ENCODE measurements at places on chromosomes 7 and 10.

GRCh38 chr10:29668628-29669027, 33.9 kb upstream of the SVIL start:
- DNase-seq: no peak

- no peak for DNase-seq
Observed at GRCh38 chr7:22087861-22088260, 142.2 kb upstream of the CDCA7L start.

DNA sequence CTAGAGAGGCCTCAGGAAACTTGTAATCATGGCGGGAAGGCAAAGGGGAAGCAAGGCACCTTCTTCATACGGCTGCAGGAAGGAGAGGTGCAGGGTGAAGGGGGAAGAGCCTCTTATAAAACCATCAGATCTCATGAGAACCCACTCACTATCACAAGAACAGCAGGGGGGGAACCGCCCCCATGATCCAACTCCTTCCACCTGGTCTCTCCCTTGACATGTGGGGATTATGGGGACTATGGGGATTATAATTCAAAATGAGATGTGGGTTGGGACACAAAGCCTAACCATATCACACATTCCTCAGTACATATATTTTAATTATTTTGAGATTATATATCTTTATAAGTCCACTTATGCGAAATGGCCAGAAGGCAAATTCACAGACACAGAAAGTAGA, 8.9 kb downstream of the HK1 start:
- DNase-seq: no peak

DNA sequence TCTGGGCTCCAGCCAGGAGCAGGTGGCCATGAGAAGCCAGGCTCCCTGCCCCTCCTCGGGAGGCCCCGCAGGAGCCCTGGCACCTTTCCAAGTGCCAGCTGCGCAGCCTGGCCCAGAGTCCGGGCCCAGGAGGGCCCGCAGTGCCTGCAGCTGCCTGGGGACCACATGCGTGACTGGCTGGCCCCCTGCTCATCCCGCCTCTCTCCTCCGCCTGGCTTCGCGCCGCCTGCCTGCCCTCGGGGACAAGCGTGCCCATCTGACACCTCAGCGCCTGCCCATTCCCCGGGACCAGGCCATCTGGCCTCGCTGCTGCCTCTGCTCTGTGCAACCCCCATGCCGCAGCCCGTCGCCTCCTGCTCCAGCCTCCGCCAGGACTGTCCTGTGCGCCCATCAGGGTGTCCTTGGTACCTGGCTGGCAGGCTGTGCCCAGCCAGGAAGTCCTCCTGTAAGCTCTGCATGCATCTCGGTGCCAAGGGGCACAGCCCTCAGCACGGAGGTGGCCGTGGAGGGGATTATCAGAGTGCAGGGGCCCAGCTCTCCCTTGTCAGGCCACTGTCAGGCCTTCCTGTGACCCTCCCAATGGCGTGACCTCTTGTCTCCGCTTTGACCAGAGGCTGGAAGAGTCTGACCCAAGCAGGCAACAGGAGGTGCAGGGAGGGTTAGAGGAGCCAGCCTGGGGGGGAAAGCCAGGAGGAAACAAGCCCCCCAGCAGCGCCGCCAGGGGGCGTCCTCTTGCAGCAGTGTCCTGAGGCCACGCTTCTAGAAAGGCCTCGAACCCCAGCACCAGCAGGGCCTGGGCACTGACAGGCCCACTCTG, 50.5 kb downstream of the TMEM209 start:
- no peak for DNase-seq

DNA sequence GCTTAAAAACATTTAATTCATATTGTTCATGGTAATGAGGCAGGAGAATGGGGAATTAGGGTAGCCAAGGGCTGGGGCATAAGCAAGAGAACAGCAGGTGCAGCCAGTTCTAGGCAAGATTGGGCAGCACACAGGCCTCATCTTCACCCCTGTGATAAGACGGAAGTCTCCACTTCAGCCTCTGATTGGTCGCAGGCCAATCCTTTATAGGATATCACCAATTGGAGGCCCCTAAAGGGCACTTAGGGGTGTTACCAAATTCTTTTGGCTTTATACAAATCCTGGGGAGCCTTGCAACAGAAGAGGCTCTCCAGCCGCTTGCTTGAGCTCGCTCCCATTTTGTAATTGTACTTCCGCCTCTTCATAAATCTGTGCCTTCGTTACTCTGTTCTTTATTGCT, 231.1 kb downstream of the REEP3 start:
- no peak for DNase-seq

- no peak for DNase-seq
Observed at GRCh38 chr7:514651-515598, 4.7 kb downstream of the PDGFA start.

DNA sequence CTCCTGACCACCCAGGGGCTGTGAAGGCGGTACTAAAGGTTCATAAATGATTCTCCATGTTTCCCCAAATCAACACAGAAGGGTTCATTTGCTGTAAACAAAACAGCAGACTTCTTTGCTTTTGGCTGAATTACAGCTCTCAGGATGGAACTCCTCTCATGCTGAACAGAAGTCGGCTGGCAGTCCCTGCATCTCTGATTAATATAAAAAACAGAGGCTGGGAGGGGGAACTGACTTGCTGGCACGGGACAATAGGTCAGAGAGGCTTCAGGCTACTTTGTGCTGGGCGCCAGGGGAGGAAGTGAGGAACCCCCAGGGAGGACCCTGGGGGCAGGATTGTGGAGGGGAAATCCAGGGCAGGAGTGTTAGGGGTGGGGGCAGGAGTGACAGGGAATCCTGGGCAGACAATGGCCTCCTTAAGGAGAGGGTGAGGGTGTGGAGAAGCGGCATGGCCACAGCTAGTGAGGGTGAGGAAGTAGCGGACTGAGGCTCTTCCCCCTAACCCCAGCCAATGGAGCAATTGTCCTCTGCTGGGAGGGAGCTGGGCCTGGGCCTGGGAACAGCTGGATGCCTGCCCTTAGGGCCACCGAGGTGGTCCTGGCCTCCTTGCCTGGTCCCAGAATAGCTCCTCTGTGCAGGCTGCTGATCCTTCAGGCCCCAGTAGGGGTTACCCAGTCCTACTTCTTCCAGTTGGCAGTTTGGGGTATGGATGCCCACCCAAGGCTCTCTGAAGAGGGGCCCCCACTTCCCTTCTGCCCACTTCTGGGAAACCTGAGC, 9.2 kb upstream of the SFRP5 start:
- DNase-seq: no peak

GRCh38 chr10:124557648-124558338, 96.2 kb downstream of the LHPP start:
- DNase-seq: no peak

DNA sequence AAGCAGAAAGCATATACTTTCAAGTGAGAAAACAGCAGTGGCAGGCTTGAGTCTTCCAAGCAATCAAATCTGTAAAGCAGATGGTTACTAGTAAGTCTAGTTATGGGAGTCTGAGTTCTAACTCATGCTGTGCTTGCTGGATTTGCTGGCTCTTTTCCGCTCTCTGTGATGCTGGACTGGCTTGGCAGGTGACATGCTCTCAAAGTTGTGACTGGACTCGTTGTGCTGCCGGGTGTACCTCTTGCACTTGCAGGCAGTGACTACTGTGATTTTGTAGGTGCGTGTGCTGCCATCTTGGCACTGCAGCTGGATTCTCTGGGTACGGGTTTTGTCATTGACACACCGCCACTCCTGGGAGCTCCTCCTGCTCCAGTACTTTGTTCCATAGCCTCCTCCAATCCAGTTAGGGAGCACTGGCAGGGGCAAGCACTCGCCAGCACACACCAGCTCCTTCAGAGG, 3.1 kb downstream of the SOSTDC1 start:
- DNase-seq: no peak

GRCh38 chr7:97835296-97836138, 36.7 kb downstream of the ASNS start:
- DNase-seq: peak; percentile 53

- DNase-seq: no peak
Observed at GRCh38 chr7:2072042-2072441, 160.7 kb downstream of the MAD1L1 start.

DNA sequence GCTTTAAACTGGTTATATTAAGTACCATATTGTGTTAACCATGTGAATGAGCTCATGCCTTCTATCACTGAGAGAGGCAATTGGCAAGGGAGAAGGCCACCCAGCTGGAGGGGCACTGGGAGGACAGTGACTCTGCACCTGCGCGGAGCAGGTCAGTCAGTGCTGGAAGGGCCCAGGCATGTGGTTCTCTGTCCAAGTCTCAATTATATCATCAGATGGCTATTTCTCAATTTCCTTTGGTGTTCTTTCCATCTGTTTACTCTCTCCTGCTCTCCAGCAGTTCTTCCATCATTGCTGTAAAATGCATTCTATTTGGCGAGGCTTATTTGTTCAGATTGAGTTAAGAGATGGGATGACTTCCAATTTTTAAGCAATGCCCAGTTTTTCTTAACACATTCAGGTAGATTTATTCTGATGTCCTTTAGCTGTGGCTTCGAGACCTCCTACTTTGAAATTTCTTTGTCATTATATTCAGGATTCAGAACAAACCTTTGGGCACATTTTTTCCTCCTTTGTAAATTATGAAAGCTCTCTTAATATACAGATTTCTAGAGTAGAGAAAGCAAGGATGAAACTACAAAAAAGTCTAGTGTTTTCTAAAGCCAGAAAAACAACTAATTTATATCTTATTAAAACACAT, 159.3 kb downstream of the BMPER start:
- no peak for DNase-seq

DNA sequence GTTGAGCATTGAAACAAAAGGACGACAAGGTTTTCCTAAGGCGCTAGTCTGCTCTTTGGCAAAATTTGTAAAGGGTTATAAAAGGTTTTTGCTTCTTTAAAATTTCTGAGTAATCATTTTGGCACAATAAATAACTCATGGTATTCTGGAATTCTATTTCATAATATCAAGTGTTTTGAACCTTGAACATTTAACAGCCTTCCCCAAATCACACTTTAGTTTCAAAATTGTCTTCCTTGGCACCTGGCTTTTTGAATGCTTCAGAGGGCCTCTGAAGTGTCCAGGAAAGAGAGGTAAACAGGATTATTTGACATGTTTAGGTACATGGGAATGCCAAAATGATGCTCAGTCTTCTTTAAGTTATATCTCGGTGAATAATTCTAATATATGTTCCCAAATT, 220.8 kb downstream of the PHF14 start:
- no peak for DNase-seq

DNA sequence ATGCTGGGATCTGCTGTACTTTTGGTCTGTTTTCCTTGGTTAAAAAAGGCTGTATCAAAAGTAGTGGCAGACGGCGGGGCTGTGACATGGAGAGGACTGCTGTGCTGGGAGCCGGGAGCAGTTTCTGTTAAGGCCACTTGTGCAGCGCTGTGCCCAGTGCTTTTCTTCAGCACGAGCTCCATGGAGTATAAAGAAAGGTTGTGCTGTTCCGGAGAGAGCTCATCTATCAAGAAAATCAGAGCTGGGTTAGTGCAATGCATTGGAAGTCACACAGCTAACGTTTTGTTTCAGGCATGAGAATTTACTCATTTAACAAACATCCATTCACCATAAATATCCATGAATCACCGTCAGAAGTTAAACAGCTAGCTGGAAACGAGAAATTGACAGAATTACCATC, 62.0 kb downstream of the KIAA1549 start:
- DNase-seq: no peak

- no peak for DNase-seq
Observed at GRCh38 chr7:138948403-138948802, 32.8 kb downstream of the KIAA1549 start.

GRCh38 chr7:10804770-10805169, 168.9 kb upstream of the PHF14 start:
- DNase-seq: no peak

- DNase-seq: no peak
Observed at GRCh38 chr10:129694691-129695243, 227.7 kb downstream of the MGMT start.

DNA sequence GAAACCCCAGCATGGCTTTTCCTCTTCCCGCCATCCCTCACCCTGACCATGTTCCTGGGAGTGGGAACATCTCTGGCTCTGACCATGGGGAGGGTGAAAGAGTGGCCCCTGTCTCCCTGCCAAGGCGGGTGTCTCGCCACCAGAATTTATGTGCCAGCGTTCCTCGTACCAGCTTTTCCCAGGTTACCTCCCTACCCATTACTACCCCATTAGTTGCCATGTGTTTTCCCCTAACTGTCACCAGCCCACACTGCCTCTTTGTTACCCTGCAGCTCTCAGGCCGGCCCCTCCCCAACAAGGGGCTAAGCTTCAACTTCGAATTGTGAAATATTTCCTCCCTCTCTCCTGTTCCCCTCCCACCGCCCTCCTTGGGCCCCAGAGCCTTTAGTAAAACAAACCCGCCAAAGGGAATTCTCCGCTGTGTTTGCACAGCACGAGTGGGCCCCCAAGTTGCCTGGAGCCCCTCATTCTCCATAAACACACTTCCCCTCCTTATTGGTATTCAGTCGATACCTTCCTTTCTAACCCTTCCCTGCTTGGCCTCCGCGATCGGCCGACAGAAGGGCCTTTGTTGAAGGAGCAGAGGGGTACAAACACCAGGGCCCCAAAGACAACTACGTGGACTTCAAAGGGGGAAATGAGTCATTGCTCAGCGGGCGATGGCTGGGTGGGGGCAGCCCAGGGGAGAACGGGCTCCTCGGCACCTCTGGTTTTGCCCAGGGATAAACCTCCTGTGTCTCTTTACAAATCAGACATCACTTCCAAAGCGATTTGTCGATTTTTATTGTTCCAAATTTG, 45.5 kb downstream of the SLIT1 start:
- DNase-seq: no peak

- DNase-seq: no peak
Observed at GRCh38 chr7:135151533-135151932, 3.7 kb downstream of the TMEM140 start.

All from stimulated activated CD4-positive, alpha-beta T cell treated with anti-CD3 and anti-CD28 coated beads, Interleukin-1b, Interleukin-23, amount 100 ng/mL, for 4 hours (primary cell).